Urinary bladder (tissue), 4 donors: ENCODE measurements at places on chromosomes 5 and 9. TPM values are rescaled to one million over a fixed set of nuclear protein-coding genes. Genes with fewer than 3 reads are reported as not detected.

The PCDHA4 gene
- 0.28 TPM for polyA plus RNA-seq

The SLC6A7 gene
- polyA plus RNA-seq, result 0.01 TPM

The INSYN2B gene
- 0.05 TPM for polyA plus RNA-seq

The MUSK gene
- 2.8 TPM for polyA plus RNA-seq

The SLC36A2 gene
- polyA plus RNA-seq, result 0.03 TPM

The ENTREP1 gene
- polyA plus RNA-seq, result 7.2 TPM

The ATOX1 gene
- polyA plus RNA-seq, result 121 TPM

The LRRC19 gene
- not detected for polyA plus RNA-seq

The DNAJC25 gene
- 8.3 TPM for polyA plus RNA-seq

The KIAA1191 gene
- polyA plus RNA-seq, result 91.8 TPM

The FAM221B gene
- polyA plus RNA-seq, result not detected

The ASTN2 gene
- 3.1 TPM for polyA plus RNA-seq

The MCTP1 gene
- polyA plus RNA-seq, result 10.5 TPM

The PPP1R26 gene
- polyA plus RNA-seq, result 14.1 TPM

The PCYOX1L gene
- polyA plus RNA-seq, result 7.8 TPM

DNA sequence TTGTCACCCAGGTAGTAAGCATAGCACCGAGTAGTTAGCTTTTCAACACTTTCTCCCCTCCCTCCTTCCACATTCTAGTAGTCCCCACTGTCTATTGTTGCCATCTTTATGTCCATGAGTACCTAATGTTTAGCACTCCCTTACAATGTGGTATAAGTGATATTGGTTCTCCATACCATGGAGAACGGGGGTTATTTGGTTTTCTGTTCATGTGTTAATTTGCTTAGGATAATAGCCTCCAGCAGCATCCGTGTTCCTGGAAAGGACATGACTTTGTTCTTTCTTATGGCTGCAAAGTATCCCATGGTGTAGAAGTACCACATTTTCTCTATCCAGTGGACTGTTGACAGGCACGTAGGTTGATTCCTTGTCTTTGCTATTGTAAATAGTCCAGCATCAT, 353.9 kb downstream of the ADGRV1 start:
- DNase-seq, result no peak

DNA sequence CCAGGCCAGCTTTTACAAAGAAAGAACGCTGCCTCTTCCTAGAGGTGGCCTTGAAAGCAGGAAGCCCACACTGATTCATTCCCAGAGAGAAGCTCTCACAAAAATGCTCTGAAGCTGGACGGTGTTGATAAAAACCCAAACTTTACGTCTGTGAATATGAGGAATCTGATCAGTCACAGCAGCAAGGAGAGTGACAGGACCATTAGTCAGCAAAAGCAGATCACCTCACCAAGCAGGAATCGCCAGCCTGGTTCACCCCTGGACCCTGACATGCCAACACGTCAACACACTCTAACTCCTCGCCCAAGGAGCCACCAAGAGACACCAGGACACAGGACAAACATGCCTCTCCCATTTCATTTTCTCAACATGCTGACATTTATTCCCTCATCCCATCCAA, 70.6 kb upstream of the ZNF622 start:
- DNase-seq, result no peak

GRCh38 chr5:10538103-10538788, 25.6 kb upstream of the ANKRD33B start:
- no peak for DNase-seq

DNA sequence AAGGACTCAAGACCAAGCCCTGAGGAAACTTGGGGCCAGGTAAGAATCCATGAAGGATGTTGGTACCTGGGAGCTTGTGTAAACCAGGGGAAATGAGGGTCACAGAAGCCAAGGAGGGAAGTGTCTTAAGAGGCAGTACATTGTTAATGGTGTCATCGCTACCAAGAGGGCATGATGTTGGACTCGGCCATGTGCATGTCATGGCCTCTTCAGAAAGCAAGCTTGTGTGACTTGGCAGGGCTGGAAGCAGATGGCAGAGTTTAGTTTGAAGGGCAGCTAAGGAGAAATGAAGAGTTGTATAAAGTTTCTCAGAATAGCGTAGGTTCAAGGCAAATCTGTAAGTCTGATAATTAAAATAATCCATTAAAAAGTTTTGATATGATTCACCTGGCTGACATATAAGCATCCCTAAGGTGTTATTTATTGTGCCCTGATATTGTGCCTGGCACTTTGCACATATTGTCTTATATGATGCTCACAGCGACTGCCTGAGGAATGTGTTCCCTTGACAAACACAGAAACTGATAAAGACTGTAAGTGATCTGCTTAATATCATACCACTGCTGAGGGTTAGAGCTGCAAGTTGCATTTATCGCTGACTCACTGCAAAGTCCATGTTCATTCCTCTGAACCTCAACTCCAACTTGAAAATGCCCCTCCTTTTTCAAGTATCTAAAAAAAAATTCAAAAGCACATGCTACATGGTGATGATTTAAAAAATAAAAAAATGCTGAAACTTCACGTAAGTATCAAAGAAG, 81.3 kb upstream of the PTPN3 start:
- DNase-seq, result no peak

- no peak for DNase-seq
Observed at GRCh38 chr5:100313657-100314056, 221.5 kb upstream of the FAM174A start.

GRCh38 chr5:100505984-100506670, 29.0 kb upstream of the FAM174A start:
- DNase-seq, result no peak

DNA sequence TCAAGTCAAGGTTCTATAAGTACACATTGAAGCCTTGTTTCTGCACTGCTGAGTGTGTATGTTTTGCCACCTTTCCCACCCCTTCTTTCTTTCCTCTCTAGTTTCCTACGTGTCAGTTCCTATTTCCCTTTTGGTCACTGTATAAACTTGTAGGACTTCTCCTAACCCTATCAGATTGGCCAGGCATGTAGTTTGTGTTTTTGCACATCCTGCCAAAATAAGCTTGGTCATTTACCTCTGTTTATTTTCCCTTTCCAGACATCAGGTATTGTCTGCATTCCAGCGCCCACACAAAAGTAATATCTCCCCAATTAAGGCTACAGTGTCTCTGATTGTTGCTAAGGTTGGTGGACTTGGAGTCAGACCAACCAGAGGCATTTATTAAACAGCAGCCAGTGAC, 252.9 kb upstream of the MPDZ start:
- no peak for DNase-seq

GRCh38 chr5:40080191-40080590, 599.5 kb upstream of the PTGER4 start:
- DNase-seq, result no peak

- DNase-seq, result no peak
Observed at GRCh38 chr9:20033511-20033910, 244.7 kb upstream of the SLC24A2 start.

GRCh38 chr5:93422652-93423280, 158.3 kb downstream of the NR2F1-AS1 start:
- no peak for DNase-seq

DNA sequence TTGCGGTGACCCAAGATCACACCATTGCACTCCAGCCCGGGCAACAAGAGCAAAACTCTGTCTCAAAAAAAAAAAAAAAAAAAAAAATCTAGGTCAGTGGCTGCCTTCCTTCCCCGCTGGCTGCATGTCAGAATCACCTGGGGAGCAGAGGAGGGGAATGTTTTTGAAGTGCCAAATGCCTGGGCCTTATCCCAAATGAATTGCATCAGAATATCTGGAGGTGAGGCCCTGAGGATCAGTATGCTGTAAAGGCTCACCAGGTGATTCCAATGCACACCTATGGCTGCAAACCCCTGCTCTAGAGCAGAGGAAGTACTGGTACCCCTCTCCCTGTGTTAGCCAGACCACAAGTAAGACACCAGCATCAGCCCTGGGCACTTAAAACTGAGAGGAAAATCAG, 44.7 kb upstream of the GABRP start:
- DNase-seq, result no peak

GRCh38 chr5:128701301-128701700, 163.3 kb upstream of the FBN2 start:
- no peak for DNase-seq

DNA sequence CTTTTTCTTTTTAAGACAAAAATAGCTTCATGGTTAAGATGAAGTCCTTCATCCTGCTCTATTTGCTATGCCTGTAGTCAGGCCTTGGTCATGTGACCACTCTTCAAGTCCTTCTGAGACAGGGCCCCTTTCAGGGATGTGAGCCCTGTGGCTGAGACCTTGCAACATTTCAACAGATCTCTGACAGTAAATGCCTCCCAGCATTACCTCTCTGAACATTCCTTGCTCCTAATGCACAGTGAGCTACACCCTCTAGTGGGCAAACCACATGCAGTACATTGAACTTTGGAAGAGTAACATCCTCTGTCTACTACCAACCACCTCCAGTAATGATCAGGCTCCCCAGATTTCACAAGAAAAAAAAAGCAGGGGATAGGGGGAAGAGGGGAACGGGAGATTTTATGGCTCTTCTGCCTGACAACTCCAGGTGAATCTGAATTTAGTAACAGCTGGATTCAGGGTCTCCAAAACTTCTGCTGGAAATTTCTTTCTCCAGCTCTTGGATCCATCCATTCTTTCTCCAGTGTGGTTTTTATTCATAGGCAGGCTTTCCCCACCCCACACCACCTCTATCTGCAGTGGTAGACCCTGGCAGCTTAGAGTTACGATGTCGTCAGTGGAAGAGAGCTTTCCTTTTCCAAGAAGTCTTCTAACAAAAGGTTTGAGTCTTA, 8.9 kb upstream of the FBXO38 start:
- no peak for DNase-seq

DNA sequence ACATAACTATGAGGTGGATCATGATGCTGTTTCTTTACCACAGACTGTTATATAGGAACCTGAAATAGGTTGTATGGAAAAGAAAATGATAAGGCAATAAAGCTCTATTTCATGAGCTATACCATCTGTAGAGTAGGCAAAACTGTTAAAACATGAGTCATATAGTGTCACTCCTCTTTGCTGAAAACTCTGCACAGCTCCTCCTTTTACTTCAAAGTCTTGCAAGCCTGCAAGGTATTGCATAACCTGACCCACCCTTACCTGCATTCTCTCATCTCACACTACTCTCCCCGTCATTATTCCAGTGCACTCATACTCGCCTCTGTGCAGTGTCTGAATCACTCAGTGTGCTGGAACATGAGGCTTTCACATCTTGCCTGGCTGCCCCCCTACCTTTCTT, 790.1 kb downstream of the EFNA5 start:
- DNase-seq, result no peak

DNA sequence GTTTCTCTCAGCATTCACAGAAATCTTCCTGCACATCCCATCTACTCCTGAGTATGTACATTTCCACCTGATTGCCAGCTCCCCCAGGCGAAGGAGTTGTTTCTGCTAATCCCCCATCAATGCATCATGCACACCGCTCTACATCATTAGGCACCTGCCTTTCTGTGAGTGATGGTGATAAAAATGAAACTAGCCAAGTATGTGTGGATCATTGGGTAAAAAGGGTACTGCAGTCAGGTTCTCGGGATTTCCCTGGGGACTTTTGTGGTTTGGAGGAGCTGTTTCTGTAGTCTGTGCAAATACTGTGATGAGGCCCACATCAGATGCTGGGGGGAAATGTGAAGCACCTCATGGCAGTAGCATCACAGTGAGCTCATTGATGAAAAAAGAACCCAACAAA, 30.4 kb downstream of the CAMK4 start:
- no peak for DNase-seq

GRCh38 chr5:74378464-74378863, 262.1 kb downstream of the ENC1 start:
- no peak for DNase-seq

DNA sequence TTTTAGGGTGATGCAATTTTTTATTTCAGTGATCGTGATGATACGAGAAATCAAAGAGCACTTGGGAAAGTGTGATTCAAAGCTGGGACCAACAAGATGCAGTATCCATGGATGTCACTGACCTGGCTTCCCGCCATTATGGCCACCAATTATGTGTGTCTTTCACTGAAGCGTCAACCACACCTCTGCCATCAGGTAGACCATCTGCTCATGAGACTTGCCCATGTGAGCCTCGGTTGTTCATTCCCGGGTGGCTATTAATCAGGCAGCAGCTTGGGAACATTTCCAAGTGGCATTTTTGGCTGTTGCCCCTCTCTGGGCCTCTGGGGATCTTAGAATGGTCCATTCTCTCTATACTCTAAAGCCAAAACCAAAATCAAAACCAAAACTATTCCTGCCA, 436.0 kb upstream of the ADAMTSL1 start:
- DNase-seq, result no peak

DNA sequence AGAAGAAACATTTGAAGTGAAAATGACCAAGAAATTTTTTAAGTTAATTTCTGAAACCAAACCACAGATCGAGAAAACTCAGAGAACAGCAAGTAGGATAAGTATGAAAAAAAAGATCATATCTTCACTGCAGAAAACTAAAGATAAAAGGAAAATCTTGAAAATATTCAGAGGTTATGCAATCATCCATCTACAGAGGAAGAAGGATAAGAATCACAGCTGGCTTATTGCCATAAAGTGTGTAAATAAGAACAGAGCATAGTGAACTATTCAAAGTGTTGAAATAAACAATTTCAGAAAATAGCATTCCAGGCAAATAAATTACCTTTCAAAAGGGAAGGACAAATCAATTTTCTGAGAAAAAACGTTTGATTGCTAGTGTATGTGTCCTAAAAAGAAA, 1191.7 kb upstream of the CDH6 start:
- DNase-seq, result no peak

- peak; percentile 36 for DNase-seq
Observed at GRCh38 chr5:146048994-146049703, 56.2 kb downstream of the PLAC8L1 start.

- no peak for DNase-seq
Observed at GRCh38 chr5:124454081-124454480, 292.4 kb downstream of the ZNF608 start.

DNA sequence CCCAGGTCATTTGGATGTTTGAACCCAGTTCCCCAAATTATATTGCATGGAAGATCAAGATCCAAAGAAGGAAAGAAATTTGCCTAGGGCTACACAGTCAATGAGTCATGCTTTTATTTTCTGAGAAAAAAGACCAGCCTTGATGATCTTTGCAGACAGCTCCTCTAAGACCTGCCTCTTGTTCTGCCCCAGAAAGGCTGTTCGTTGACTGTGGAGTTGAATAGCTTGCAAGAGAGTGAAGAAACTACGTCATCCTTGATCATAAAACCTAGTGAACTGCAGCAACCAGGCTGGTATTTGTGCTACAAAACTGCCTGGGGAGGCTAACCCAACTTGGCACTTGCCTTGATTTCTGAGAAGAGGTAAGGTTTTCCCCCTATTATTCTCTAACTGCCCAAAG, 263.9 kb downstream of the PAPPA start:
- no peak for DNase-seq
